ENCODE measurements at places on chromosomes 11 and 22.

- DNase-seq, result no peak
Measured at GRCh38 chr11:131584785-131585592, 214.6 kb downstream of the NTM start.

- DNase-seq, result no peak
Measured at GRCh38 chr22:20324139-20324516, 4.3 kb upstream of the DGCR6L start.

GRCh38 chr11:64742087-64742888 is 1.7 kb downstream of the RASGRP2 start:
- DNase-seq, result no peak

DNA sequence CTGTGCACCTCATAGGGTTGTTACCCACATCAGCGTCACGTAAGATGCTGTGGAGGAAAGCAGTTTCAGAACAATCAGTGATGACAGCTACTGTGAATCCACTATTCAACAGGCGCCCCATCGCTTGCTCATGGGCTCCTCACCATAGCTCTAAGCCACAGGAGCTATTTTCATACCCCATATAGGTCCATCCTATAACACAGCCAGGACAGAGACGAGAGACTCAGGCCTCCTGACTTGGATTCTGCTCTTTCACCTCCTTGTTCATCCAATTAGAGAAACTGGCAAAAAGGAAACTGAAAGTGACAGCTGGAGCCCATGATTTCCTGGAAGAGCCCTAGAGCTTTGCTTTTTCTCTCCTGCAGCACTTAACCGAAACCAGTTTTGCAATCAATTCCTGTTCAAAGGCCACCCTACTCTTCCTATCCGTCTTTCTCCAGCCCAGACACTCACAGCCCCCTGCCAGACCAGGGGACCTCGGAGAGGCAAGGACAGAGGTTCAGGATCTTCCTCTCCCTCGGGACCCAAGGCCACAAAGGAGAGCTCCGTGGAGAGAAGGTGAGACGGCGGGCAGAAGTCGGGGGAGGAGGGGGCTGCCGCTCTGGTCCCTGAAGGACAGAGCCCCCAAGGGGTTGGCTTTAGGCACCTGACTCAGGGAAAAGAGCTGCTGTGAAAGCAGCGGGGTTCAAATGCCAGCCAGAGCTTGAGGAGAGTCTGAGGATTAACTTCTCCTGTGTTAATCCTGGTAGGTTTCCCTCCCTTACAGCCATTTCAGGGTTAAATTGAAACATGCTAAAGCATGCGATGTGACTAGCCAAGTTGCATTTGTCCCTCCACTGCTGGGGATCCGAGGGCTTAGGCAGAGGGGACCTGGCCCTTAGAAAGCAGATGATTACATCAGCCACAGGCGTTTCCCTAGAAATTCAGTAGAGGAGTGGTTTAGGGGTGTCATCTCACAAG is at the start of gene APOL6:
Gene APOL6, plus strand, starts transcription at position 381 of the 960 bp plus-strand sequence. CDS start 7,980 bp downstream, outside the sequence.
- DNase-seq, result no peak

- DNase-seq, result no peak
Measured at GRCh38 chr11:3886985-3887384, 31.5 kb downstream of the STIM1 start.

DNA sequence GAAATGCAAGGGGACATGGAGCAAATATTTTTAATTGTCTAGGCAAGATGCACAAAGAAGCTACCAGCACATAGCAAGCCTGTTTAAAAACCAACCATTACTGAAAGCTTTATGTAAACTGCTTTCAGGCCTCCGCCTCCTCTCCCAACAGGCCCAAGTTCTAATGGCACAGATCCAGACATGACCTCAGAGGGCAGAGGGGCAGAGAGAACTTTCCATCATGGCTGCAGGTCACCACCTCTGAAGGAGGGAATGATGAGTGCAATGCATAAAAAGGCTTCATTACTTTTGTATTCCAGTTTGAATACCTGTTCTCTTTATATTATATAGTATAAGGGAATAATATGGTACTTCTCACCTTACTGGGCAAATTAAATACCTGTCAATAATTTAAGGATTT is 15.2 kb downstream of the DDX17 start:
- DNase-seq, result no peak

DNA sequence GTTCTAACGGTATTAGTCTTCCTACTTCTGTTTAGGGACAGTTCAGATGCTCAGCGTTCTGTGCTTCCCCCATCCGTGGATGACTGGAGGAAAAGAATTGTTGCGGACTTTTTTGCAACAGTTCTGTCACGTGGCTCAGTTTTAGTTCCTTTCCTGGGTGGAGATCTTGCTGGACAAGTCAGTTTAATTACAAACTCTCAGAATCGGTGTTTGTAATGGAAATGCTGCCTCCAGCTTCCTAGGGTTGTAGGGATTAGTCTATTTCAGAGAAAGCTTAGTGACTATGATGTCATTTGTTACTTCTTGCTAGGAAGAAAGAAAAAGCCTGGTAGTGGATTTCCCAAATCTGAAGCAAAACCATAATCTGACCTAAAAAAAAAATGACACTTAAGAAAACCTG is 320.4 kb downstream of the CADM1 start:
- no peak for DNase-seq

GRCh38 chr11:86692317-86692716 is 19.9 kb upstream of the ME3 start:
- DNase-seq, result no peak

DNA sequence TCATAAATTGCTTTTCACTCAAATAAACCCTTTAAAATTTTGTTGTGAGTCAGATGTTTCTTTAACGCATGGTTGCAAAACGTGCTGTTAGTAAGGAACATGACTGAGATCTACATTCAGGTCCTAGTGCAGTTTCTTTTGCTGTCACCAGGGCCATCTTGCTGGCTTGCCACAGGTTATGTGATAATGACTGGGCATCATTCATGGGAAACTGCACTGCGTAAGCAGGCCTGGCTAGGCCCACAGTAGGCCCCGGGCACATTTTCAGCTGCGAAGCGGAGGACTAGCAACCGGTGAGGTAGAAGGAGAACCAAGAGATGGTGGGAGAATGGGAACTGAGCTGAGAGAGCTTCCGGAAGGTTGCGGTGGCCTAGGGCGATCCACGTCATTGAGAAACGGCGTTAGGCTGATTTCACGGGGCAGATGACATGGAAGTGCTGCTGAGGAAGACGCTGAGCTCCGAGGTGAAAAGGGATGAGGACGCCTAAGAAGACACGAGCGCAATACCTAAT is 3.2 kb upstream of the KLHDC7B start:
- no peak for DNase-seq

DNA sequence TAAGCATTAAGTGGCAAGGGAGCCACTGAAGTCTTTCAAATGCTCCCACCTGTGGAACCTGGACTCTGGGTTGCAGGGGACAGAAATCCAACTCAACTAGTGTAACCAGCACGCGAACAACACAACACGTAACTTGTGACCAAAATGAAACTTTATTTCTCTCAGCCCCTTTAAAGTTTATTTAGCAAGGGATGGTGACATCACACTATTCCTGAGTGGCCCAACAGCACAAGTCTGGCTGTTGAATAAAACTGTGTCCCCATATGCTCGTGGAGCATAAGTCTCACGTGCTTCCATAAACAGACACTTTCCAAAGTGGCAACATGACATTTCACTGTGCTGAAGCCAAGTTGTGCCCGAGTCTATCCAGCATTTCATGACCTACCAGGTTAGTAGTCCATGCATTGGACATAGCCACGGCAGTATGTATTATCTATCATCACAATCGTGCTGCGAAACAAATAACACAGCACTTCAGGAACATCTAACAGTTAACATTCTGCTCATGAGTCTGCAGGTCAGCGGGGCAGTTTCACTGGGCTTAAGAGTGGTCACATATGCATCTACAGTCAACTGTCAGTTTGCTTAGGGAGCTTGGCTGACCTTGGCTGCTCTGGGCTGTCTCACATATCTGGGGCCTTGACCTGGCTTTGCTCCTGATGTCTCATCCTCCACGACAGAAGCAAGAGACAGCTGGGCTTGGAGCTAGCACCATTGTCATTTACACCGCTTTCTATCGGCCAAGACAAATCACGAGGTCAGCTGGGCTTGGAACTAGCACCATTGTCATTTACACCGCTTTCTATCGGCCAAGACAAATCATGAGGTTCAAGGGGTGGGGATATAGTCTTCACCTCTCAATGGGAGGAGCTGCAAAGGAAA is 35.0 kb upstream of the LMO2 start:
- DNase-seq, result no peak

GRCh38 chr22:37407856-37408255 is 19.4 kb downstream of the ELFN2 start:
- DNase-seq, result no peak

GRCh38 chr22:39039306-39040126 is 1.1 kb upstream of the APOBEC3F start:
- DNase-seq, result no peak

DNA sequence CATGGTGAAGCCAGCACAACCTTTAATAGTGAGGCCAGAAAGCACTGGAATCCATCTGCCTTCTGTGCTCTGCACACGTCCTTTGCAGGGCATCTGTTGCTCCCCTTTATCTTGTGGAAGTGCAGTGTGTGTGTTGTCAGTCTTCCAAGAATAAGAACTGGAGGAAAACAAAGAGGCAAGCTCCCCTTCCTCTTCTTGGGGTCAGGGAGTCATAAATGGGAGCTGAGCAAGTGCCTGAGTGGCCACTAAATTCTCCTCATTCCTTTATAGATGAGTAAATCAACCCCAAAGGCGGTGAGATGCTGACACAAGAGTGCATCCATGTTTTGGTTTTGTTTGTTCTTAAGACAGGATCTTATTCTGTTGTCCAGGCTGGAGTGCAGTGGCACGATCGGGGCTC is 38.3 kb downstream of the WT1 start:
- DNase-seq, result no peak

DNA sequence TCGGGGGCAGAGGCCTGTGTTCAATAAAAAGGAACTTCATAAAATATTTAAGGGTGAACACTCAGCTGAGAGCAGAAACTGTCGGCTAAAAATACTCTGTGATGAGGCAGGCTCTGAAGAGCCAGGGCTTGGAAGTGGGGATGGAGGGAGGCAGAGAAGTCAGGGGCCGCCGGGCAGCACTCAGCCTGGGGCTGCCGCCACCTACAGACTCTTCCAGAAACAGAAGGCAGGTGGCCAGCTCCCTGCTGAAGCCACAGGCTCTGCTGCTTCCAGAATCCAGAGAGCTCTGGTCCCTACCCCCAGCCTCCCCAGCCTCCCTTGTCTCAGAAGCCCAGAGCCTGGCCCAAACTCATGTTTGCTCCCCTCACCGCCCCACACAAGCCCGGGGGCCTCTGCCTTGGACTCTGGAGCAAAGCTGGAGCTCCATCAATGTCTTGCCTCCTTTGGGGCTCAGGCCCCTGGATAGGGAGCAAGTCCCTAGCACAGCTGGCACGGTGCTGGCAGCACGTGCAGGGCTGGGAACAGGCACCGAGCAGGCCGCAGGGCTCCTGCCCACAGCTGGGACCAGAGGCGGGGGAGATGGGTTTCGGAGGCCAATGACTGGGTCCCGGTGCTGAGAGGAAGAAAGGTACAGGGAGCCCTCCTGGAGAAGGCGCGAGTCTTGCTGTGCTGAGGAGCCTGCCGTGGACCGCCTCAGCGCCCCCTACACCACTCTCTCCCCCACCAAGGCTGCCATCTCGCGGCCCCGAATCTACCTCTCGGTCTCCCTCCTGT is 8.2 kb downstream of the LRFN4 start:
- no peak for DNase-seq

DNA sequence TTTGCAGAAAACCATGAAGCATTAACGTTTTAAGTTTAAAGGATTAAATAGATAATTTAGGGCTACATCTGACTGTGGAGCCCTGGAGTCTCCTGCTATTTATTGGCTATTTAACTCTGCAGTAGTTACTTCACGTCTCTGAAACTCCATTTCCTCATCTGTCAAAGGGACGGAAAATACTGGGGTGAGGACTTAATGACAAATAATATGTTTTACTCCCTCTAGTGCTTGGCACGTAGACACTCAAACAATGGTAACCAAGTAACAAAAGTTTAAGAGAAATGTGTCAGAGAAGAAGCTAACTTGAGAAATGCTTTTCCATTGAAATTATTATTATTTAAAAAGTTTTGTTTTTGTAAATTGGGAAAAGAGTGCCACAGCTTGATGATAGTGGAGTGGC is 130.7 kb upstream of the RCN1 start:
- no peak for DNase-seq

DNA sequence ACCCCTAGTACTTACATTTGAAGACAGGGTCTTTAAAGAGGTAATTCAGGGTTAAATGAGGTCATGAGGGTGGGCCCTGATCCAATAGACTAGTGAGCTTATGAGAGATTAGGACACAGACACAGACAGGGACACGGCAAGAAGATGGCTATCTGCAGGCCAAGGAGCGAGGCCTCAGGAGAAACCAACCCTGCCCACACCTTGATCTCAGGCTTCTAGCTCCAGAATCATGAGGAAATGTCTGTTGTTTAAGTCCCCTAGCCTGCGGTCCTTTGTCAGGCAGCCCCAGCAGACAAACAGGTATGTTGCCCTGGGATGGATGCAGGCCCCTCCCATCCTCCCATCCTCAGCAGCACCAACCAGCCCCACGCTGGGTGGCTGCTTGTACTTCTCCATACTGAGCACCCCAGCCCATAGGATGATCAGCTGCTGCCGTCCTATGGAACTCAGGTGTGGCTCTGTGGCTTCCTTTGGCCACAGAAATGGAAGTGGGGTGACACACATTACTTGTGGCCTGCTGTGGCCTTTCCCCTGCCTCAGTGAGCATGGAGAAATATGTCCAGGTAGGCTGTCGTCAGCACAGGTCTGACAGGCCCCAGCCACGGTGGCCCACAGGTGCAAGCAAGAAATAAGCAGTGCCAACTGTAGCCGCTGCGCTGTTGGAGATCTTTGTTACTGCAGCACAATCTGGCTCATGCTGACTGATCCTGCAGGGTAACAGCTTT is 7.9 kb downstream of the GNB1L start:
- no peak for DNase-seq
